ENCODE measurements at places on chromosomes 12 and 14. TPM values are rescaled to one million over a fixed set of nuclear protein-coding genes. Genes with fewer than 3 reads are reported as not detected.

DNA sequence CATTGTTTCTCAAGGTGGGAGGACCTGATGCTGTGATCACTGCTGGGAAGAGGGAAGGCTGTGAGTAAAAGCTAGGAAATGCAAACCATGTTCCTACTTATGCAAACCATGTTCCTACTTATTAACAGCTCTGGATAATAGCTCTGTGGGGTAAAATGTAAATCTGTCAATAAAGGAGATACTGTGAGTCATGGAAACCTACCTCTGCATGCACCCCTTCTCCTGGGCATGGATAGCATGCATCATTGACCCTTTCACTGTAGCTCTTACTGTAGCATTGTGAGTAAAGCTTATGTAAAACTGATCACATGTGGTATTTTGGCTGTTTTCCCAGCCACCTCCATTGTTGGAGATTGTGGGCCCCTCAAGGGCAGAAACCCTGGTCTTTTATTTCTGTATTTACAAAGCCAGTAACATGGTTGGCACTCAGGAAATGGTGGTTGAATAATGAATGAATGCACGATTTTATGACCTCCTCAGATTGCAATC, 253.7 kb downstream of the GRIN2B start:
- DNase-seq: no peak

DNA sequence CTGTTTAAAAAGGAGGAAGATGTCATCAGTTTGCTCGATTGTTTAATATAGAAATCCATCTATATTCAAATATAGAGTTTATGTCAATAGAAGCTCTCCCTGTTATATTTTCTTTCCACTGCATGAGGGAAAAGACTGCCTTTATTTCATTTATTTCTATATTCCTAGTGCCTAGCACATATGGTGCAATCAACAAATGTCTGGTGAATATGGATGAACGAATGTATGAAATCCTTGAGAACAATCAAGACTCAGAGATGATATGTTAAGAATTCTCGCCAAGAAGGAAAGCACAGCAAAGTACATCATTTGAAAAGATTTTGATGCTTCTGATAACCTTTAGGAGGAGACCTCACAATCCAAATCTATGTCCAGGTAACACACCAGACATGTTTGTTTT, 296.0 kb upstream of the LMO3 start:
- DNase-seq: no peak

- no peak for DNase-seq
These were observed 314.5 kb upstream of the GARIN6 start for GRCh38 chr12:99332936-99333591.

- no peak for DNase-seq
These were observed 15.6 kb downstream of the CLECL1 start for GRCh38 chr12:9717070-9717925.

RPS6KA5 gene
- total RNA-seq: under 0.01 TPM

DNA sequence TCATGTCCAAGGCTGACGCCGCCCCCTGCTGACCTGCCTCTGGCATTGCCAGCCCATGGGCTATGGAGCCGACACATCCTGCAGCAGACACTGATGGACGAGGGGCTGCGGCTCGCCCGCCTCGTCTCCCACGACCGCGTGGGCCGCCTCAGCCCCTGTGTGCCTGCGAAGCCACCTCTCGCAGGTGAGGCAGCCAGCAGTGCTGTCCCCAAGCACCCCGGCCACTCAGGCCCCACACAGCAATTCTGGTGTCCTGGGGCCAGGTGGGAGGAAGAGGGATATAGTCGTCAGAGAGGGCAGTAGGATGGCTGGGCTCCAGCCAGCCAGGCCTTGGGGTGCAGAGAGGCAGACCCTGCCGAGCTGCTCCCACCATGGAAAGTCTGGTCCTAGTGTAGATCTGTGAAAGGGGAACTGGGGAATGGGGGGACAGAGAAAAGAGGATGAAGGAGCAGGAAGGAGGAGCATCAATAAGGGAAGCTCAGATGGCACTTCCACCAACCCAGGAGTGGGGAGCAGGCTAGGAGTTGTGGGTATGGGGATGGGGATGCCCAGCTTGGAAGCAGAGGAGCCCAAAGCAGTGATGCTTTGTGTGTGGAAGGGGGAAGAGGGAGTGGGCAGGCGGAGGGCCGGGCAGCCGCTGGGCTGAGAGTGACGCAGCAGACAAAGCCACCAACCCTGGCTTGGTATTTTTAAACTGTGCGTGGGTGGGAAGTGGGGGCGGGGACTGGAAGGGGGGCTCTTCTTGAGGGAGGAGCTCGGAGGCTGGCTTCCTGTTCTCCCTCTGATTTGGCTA, 4.7 kb downstream of the NAB2 start:
- DNase-seq: peak; percentile 93

DNA sequence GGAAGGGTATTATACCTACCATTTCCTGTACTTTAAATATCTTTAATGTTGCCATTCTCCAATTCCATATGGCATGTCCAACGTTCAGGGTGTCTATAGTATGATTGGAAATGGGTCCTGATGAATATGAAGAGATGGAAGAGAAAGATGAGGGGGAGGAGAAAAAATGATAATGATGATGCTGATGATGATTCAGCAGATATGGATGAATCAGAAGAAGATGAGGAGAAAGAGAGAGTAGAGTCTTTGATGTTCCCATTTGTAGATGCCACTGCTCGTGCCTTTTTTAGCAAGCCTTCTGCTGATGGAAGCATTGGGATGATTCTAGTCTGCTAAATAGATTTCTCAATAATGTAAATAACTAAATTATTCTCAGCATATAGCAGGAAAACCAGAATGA, 163.5 kb downstream of the PIK3C2G start:
- DNase-seq: no peak

GRCh38 chr12:123936956-123937706, 35.5 kb downstream of the CCDC92 start:
- DNase-seq: no peak

- peak; percentile 22 for DNase-seq
These were observed 3.1 kb downstream of the FKBP4 start for GRCh38 chr12:2797721-2798418.

GRCh38 chr12:30795410-30796312, 40.9 kb upstream of the CAPRIN2 start:
- peak; percentile 96 for DNase-seq

GRCh38 chr12:106736051-106736957, 38.2 kb upstream of the RIC8B start:
- DNase-seq: peak; percentile 13

DTX1 gene
- total RNA-seq: not detected

TTC9 gene
- total RNA-seq: not detected
